ENCODE measurements at places on chromosomes 1 and 21. TPM values are rescaled to one million over a fixed set of nuclear protein-coding genes. Genes with fewer than 3 reads are reported as not detected.

GRCh38 chr1:241323514-241324195, 33.4 kb downstream of the RGS7 start:
- DNase-seq = peak; percentile 56

GRCh38 chr1:113782406-113782805, 23.1 kb upstream of the PHTF1 start:
- DNase-seq = no peak

- DNase-seq = no peak
Observed at GRCh38 chr1:158830074-158830677, 975 bp upstream of the MNDA start.

- no peak for DNase-seq
Observed at GRCh38 chr1:166057650-166058049, 109.2 kb downstream of the FAM78B start.

DNA sequence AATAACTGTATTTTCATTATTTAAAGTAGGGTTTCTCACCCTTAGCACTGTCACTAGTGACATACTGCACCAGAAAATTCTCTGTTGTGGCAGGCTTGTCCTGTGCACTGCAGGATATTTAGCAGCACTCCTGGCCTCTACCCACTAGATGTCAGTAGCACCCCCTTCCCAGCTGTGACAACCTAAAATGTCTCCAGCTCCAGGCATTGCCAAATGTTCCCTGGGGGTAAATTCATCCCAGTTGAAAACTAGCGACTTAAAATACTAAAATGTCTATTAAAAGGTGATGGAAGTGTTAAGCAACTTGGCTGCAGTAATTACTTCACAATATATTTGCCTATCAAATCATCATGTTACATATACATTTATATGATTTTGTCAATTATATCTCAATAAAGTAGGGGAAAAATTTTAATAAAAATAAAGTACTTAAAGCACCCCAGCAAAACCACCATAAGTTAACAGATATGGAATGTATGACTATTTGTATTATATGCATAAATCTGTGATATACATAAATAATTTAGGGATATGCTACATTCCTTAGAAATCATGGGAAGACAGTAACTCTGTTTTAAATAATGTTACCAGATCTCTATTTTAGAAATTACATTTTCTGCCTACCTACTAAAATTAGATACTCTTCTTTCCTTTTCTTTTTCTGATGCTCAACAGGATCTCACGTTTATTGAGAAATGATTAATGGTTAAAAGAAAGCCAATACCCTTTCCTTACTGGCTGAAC, 74.6 kb downstream of the ARID4B start:
- peak; percentile 63 for DNase-seq

- no peak for DNase-seq
Observed at GRCh38 chr1:5369223-5369622, 623.0 kb downstream of the NPHP4 start.

DNA sequence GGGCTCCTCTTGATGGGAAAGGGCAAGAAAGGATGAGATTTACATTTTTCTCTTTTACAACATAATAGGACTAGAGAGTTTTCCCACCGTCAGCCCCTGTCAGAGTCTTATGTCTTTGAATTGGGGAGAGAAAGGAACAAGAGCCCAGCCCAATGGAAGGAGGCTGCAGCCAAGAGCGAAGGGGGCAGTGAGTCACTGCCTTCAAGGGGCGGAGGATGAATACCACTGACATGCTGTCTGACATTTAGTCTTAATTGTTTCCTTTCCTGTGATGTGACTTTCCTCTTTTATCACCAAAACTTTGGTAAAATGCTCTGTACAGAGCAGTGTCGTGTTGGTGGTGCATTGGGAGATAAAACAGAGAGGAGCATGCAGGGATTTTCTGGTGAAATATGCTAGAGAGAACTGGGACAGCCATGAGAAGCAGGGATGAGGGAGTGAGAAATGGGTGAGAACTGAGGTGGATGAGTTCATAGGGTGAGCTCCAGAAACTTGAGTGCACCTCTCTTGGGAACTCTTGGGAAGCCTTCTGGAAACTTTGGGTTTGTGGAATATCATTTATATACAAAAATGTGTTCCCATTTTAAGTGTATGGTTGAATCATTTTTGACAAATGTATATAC, 179.9 kb upstream of the FGGY start:
- DNase-seq = peak; percentile 34

DNA sequence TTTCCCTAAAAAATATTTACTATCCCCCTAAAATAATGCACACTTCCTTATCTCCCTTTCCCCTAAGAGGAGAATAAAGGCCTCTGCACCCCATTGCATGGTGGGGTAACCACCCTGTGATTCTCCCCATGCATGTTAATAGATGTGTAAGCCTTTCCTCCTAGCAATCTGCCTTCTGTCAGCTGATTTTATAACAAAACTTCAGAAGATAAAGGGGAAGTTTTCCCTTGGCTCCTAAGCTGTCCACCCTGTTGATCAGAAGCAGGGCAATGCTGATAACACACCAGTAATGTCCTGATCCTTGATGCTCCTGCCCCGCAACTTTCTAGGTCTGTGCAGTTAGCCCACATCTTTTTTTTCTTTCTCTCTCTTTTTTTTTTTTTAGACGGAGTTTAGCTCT, 11.4 kb upstream of the RNF187 start:
- no peak for DNase-seq

DNA sequence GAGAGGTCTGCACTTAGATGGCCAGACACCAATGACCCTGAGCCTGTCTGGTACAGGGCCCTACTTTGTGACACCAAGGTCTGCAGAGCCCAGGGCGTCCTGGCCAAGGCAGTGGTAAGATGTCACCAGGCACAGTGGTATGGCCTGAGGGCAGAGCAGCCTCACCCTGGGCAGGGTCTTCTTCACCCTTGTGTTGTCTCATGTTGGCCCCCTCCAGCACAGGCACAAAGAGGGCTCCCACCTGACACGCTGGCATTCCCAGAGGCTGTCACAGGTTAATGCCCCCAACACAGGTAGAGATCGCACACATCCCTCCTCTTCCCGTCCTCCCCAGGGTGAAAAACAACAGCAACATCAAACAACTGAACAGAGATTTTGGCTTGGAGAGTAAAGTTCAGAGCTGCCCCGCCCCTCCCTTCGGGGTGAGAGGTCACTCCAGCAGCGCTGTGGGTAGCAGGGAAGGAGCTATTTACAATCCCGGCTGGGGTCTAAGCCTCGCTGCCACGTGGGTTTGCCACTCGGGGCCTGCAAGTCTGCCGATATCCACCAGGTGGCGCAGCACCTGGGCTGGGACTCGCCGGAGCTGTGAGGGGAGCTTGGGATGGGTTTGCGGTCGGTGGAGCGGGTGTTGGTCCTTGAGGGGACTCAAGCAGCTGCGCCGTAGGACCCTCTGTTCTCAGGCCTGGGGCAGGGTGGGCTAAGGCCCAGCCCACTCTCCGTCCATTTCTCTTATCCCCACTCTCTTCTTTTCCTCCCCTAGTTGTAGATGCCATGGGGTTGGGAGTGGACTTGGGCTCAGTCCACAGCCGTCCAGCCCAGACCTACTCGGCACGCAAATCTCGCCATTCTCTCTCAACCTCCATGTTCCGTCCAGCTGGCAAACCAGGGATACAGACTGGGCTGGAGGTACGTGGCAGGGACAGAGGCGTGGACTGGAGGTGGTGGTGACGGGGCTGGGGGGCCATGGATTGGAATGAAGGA, 12.7 kb downstream of the EFNA3 start:
- DNase-seq = peak; percentile 52

DNA sequence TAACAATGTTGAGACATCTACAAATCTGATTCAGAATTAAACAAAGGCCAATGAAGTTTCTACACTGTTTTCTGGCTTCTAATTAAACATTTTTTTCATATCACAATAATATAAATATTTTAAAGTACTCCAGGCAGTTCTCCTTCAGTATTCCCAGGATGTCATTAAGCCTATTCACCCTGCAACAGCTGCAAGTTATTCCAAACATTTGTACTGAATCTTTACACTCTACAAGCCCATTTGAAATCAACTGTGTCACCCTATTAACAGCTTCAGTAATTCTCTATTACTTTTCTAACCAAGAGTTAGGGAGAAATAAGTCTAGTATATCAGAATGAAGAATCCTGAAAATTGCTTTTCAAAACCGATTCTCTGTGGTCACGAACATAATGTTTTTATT, 124.6 kb downstream of the OLFML2B start:
- DNase-seq = no peak

DNA sequence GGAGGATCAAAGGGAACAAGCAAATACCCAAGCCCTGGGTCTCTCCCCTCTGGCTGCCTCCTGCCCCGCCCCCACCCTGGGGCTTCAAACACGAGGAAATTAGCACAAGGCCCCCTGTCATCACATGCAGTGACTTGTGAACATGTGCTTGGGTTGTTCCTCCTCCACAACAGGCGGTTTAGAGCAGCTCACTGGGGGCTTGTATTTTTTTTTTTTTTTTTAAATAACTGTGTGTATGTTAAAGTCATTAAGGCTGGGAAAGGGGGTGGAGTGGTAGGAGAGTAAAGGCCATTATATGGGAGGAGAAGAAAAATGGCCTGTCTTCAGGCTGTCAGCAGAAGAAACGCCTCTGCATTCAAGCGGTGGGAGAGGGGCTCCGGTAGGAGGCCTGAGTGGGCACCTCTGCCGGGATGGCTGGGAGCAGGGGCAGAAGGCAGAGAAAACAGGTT, 64.2 kb downstream of the PLXNA2 start:
- DNase-seq = no peak

DNA sequence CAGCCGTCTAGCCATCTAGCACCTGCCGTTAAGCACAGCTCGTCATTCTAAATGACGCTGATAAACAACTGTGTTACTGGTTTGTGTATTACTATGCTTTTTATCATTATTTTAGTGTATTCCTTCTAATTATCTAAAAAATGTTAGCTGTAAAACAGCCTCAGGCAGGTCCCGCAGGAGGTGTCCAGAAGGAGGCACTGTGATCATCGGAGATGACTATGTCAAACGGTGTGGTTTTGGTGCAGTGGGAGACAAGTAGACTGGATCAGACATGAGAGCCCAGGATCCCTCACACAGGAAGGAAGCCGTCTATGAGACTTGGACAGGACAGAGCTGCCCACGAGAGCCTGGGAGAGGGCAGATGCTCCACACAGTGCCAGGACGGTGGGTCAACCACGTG, 55.3 kb upstream of the COL6A1 start:
- DNase-seq = no peak

DNA sequence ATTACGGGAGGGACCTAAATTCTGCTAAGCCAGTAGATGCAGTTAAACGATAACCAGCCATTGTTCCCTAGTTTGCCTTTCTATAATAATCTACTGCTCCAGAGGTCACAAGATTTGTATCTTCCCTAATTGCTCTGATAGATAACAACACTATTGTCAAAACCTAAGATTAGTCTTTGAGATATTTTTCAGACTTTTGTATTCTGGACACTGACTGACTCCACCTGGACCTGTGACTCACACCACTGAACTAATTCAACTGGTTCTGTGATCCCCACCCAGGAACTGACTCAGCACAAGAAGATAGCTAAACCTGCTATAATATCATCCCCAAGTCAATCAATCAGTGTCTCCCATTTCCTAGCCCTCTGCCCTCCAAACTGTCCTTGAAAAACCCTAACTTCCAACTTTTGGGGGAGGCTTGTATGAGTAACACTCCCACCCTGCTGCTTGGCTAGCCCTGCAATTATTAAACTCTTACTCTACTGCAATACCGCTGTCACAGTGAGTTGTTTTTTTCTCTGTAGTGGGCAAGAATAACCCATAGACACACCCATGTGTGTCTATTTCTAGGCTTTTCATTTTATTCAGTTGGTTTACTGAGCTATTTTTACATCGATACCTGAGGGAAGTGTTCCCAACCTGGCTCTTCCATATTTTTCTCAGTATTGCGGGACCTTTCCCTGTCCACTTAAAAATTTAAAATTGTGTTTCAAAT, 11.2 kb downstream of the KIFAP3 start:
- no peak for DNase-seq

GRCh38 chr1:148289647-148290046, 137.6 kb upstream of the NBPF11 start:
- DNase-seq = no peak

GRCh38 chr1:226535666-226536065, 12.9 kb upstream of the STUM start:
- no peak for DNase-seq

DNA sequence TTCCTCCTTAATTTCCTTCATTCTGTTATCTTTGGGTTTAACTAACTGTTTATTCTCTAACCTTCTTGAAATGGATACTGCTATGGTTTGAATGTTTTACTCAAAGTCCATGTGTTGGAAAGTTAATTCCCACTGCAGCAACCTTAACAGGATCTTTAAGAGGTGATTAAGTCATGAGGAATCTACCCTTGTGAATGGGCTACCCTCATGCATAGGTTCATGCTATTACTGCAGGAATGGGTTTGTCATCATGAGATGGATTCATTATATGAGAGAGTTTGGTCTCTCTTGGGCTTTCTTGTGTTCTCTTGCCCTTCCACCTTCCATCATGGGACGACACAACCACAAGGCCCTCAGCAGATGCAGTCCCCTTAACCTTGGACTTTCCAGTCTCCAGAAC, 516.9 kb downstream of the ADGRL2 start:
- peak; percentile 29 for DNase-seq

- DNase-seq = no peak
Observed at GRCh38 chr1:222975472-222976122, 160.8 kb downstream of the DISP1 start.

DNA sequence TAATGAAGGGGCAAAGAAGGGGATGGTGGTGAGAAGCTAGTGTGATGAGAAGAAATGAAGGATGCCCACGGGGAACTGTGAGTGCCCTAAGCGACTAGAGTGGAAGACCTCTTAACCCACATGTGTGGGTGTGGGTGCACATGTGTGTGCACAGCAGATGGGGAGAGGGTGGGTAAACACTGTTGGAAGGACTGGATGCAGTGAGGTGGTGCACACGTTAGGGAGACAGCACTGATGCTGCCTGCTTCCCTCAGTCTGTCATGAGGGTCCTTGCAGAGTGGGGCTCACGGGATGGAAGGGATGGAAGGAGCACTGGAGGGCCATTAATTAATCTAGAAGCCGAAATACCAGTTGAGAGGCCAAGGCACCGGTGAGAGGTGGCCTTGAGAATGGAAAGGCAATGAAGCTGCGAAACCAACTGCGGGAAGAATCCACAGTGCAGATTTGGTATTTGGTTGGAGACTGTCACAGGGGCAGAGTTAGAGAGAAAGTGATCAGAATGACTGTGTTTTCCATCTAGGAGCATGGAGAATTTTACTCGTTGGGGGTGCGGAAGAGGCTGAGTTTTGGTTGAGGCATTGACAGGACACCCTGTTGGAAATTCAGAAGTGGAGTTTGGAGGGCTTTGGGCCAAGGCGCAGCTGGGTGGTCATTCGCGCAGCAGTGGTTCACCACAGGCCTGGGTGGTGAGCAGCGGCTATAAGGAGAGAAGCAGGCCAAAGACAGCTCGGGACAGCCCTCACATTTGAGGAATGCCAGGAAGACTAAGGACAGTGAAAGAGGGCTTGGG, 15.8 kb downstream of the RCSD1 start:
- DNase-seq = no peak

- DNase-seq = no peak
Observed at GRCh38 chr1:116257341-116257767, 115.7 kb upstream of the ATP1A1 start.

The SPRR1B gene
- not detected for total RNA-seq

The DUSP10 gene
- total RNA-seq = 7.8 TPM

The IL10 gene
- total RNA-seq = not detected

The OR6N1 gene
- total RNA-seq = not detected

The TNNT2 gene
- total RNA-seq = not detected

The HSPA6 gene
- 1.5 TPM for total RNA-seq

The SPATA6 gene
- 2.4 TPM for total RNA-seq

The RHBDL2 gene
- total RNA-seq = 0.13 TPM

The AMY1C gene
- not detected for total RNA-seq

The BSDC1 gene
- 46.5 TPM for total RNA-seq

The VTCN1 gene
- total RNA-seq = not detected

The FNBP1L gene
- 37.0 TPM for total RNA-seq

The FAM78B gene
- 0.38 TPM for total RNA-seq

The SEC16B gene
- total RNA-seq = 0.39 TPM

The CCDC17 gene
- total RNA-seq = 0.51 TPM
